ENCODE measurements at places on chromosomes 5 and 9. TPM values are rescaled to one million over a fixed set of nuclear protein-coding genes. Genes with fewer than 3 reads are reported as not detected.

Gene TICAM2
- 0.59 TPM for total RNA-seq

Gene TMEM174
- not detected for total RNA-seq

Gene PLEKHG4B
- total RNA-seq = 46.6 TPM

Gene ARHGEF37
- 7.1 TPM for total RNA-seq

Gene STPG3
- total RNA-seq = 0.31 TPM

- no peak for DNase-seq
- no peaks in the 10 kb centered on the region for H3K36me3 ChIP-seq
- H3K4me3 ChIP-seq = no peak overlapping the region
- H3K4me1 ChIP-seq = peaks cover 4% of the 10 kb centered on the region
- H3K27me3 ChIP-seq = no peaks in the 10 kb centered on the region
Observed at GRCh38 chr5:11181940-11182339, 420.9 kb upstream of the DAP start.

GRCh38 chr5:126494393-126494792 lies 71.2 kb downstream of the GRAMD2B start:
- H3K4me1 ChIP-seq = peaks cover 23% of the 10 kb centered on the region
- DNase-seq = no peak
- H3K4me3 ChIP-seq = no peak overlapping the region
- H3K27ac ChIP-seq = no peak overlapping the region
- peaks cover 10% of the 10 kb centered on the region for H3K36me3 ChIP-seq

DNA sequence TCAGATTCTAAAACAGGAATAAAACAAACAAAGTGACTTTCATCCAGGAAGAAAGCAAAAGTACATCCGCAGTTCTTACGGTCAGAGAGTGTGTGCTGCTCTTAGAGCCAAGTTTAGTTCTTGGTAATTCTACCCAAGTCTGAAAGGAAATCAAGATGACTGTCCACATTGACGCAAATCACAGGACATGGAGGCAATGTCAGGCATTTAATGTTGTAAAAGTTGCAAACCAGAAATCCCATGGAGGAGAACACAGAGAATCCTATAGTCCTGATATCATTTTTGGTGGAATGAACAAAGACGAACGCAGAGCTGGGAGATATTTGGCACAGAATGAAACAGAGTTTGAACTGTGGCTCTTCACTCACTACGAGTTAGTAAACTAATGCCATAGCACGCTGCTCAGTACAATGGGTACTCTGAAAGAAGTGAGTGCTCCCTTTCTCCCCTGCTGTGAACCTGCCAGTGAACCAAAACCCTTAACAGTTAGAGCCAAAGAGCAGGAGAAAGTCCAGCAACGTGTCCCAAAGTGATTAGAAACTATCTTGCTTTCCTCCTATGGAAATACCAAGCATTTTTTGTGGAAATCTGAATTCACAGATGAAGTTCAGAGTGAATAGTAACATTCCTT lies 74.3 kb downstream of the MUSK start:
- peaks cover 21% of the 10 kb centered on the region for H3K4me1 ChIP-seq
- peak overlapping the region; percentile 43 for H3K27ac ChIP-seq
- no peaks in the 10 kb centered on the region for H3K27me3 ChIP-seq

- no peak for DNase-seq
- no peak overlapping the region for H3K27ac ChIP-seq
- peaks cover 18% of the 10 kb centered on the region for H3K36me3 ChIP-seq
- H3K4me1 ChIP-seq = no peaks in the 10 kb centered on the region
- no peak overlapping the region for H3K4me3 ChIP-seq
Observed at GRCh38 chr5:146284016-146284415, 54.6 kb upstream of the POU4F3 start.

GRCh38 chr9:4423207-4423610 lies 67.1 kb upstream of the SLC1A1 start:
- no peak overlapping the region for H3K27ac ChIP-seq
- no peak overlapping the region for H3K4me3 ChIP-seq
- no peak for DNase-seq
- peaks cover 5% of the 10 kb centered on the region for H3K27me3 ChIP-seq
- peaks cover 28% of the 10 kb centered on the region for H3K4me1 ChIP-seq

DNA sequence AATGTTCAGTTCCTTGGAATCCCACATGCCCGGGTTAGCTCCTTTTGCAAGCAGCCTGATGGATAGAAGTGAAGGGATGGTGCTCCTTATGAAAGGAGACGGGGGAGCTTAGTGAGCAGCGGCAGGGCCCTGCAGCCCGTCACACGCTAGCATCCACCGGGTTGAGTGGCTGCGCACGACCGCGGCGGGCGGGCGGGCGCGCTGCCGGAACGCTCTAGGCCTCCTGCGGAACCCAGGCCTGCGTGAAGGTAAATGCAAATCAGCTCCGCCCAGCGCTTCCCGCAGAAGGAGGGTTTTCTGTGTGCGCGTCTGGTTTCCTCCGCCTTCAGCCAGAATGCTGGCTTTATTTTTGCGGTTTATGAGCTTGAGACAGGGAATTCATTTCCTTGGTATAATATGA lies 19.8 kb downstream of the IL12B start:
- peaks cover 6% of the 10 kb centered on the region for H3K4me1 ChIP-seq
- H3K27ac ChIP-seq = no peak overlapping the region
- H3K27me3 ChIP-seq = peaks cover 79% of the 10 kb centered on the region

GRCh38 chr9:3331801-3332200 lies 194.0 kb downstream of the RFX3 start:
- no peak overlapping the region for H3K4me3 ChIP-seq
- H3K36me3 ChIP-seq = no peaks in the 10 kb centered on the region
- no peaks in the 10 kb centered on the region for H3K27me3 ChIP-seq
- H3K4me1 ChIP-seq = no peaks in the 10 kb centered on the region
- DNase-seq = no peak
- H3K27ac ChIP-seq = no peak overlapping the region

- H3K4me1 ChIP-seq = peaks cover 32% of the 10 kb centered on the region
- H3K36me3 ChIP-seq = peaks cover 9% of the 10 kb centered on the region
Observed at GRCh38 chr5:78360924-78361630, 660 bp downstream of the SCAMP1 start.

- peaks cover 4% of the 10 kb centered on the region for H3K27me3 ChIP-seq
- peaks cover 14% of the 10 kb centered on the region for H3K4me1 ChIP-seq
- no peaks in the 10 kb centered on the region for H3K36me3 ChIP-seq
- no peak for DNase-seq
- H3K27ac ChIP-seq = no peak overlapping the region
Observed at GRCh38 chr5:56595566-56595965, 219.8 kb upstream of the MAP3K1 start.

DNA sequence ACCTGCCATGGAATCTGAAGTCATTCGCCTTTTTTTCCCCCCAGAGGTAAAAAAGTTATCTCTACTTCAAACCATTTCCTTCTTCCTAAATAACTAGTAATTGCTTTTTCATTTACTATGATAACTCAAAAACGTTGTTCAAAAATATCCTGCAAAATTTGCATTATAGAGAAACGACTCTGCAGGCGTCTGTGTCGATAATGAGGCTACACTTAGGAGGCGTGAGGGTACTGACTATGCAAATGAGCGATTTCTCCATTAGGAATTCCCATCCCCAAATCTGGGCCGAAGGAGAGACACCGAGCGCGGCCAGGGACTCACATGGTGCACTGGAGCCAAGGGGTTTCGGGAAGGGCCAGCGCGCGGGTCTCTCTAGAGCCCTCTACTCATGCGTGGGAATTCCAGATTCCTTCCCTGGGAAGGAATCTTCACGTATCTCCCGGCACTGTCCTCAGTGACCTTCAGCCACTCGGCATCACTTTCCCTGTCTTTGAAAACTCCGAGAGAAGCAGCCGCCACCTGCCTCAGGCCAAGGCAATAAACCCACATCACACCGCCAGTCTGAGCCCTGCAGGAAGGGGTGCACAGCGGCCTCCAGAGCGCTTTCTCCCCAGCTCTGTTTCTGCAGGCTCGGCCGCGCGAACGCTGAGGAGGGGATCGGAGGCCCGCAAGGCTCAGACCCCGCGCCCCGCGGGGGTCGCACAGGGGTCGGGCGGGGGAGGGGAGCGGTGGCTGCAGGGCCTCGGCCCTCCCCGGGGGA lies 718 bp upstream of the DENND4C start:
- H3K27me3 ChIP-seq = no peaks in the 10 kb centered on the region
- no peaks in the 10 kb centered on the region for H3K36me3 ChIP-seq
- no peak overlapping the region for H3K4me3 ChIP-seq

GRCh38 chr9:130607640-130608420 lies 28.5 kb downstream of the FUBP3 start:
- no peak for DNase-seq
- H3K27me3 ChIP-seq = no peaks in the 10 kb centered on the region
- H3K4me3 ChIP-seq = no peak overlapping the region
- peaks cover 4% of the 10 kb centered on the region for H3K4me1 ChIP-seq
- no peak overlapping the region for H3K27ac ChIP-seq
- peaks cover 13% of the 10 kb centered on the region for H3K36me3 ChIP-seq

DNA sequence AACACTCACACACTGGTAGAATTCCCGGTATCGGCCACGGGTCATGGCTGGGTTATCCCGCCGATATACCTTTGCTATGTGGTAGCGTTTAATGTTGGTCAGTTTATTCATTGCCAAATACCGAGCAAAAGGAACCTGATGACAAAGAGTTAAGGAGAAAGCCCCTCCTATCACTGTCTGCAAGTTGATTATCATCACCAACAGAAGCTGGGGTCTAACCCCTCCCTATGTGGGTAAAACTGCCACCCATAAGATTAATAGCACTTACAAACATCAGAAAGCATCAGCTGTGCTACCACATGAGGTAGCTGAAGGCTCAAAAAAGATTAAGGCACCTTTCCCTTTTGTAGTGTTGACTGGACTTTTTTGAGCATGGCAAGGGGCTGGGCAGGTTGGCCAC lies 5.6 kb upstream of the DND1 start:
- no peaks in the 10 kb centered on the region for H3K4me1 ChIP-seq
- H3K27ac ChIP-seq = no peak overlapping the region
- DNase-seq = no peak
- no peaks in the 10 kb centered on the region for H3K27me3 ChIP-seq
- no peak overlapping the region for H3K4me3 ChIP-seq

DNA sequence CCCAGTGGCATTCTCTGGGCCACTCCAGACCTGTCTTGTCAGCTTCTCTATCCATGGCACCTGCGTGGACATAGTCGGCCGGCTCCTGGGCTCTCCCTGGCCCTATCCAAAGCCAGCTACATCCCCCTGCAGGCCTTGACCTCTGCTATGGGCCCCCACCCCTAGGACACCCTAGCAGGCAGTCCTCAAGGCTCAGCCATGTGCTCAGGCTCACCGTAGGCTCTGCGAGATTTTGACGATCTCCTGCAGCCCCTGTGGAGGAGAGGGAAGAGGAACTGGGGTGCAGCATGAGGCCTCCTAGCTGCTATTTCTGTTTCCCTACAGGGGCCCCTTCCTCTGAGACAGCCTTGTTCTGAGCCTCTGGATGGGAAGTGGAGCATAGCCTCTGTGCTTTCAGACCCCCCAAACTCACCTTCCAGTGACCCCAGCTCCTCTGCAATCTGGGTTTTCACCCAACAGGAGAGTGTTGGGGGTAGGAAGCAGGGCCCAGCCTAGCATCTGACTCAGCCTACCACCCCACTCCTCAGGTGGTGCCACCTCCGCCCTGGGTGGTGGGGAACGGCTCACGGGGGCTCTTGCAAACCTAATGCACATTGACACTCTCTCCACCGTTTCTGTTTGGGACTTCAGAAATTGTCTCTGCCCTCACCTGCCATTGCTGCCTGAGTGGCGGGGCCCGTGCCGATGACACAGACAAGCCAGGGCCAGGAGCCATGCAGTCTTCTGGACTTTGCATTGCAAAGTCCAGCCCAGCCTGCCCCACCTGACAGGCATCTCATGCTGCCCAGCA lies 36.7 kb downstream of the HRH2 start:
- no peak overlapping the region for H3K27ac ChIP-seq
- peaks cover 12% of the 10 kb centered on the region for H3K4me1 ChIP-seq
- H3K4me3 ChIP-seq = no peak overlapping the region
- no peaks in the 10 kb centered on the region for H3K36me3 ChIP-seq

GRCh38 chr9:13450723-13451122 lies 171.2 kb upstream of the MPDZ start:
- peaks cover 19% of the 10 kb centered on the region for H3K4me1 ChIP-seq
- H3K4me3 ChIP-seq = no peak overlapping the region
- H3K36me3 ChIP-seq = no peaks in the 10 kb centered on the region
- no peak overlapping the region for H3K27ac ChIP-seq
- no peak for DNase-seq

GRCh38 chr9:15357050-15357653 lies 50.1 kb upstream of the TTC39B start:
- no peak overlapping the region for H3K27ac ChIP-seq
- peaks cover 19% of the 10 kb centered on the region for H3K4me1 ChIP-seq

DNA sequence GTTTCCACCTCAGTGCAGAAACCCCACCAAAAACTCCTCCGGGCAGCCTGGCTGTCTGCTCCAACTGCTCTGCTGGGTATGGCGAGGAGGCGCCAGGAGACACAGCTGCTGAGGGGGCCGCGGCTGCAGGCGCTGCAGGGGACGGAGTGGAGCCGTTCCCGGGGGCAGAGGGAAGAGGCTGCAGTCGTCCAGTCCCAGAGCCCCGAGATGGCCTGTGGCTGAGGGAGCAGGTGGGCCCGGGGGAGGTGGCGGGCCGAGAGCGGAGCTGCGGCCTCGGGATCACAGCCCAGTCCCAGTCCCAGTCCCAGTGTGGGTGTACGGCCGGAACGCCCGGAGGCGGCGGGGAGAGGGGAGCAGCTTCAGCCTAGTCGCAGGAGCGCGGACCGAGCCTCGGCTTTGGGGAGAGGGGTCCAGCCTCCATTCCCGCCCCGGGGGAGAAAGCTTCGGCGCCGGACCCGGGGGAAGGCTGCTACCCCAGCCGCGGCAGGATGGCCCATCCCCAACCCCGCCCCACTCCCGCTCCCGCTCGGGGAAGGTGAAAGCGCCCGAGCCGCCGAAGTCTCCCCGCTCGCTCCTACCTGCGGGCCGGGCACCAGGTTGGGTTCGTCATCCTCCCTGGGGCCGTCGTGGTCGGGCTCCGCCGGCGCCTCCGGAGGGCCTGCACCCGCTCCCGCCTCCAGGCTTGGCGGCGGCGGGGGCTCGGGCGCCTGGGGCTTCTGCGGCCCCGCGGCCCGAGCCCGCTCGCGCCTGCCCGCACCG lies 513 bp downstream of the FAM193B start:
- H3K4me1 ChIP-seq = peaks cover 28% of the 10 kb centered on the region
- peak; percentile 74 for DNase-seq
- H3K4me3 ChIP-seq = peak overlapping the region; percentile 91
- peak overlapping the region; percentile 56 for H3K27ac ChIP-seq
